NCI-H1417 treated with DMSO at 0.1 percent for 48 hours (cell line): ENCODE measurements at places on chromosomes 2 and 18.

DNA sequence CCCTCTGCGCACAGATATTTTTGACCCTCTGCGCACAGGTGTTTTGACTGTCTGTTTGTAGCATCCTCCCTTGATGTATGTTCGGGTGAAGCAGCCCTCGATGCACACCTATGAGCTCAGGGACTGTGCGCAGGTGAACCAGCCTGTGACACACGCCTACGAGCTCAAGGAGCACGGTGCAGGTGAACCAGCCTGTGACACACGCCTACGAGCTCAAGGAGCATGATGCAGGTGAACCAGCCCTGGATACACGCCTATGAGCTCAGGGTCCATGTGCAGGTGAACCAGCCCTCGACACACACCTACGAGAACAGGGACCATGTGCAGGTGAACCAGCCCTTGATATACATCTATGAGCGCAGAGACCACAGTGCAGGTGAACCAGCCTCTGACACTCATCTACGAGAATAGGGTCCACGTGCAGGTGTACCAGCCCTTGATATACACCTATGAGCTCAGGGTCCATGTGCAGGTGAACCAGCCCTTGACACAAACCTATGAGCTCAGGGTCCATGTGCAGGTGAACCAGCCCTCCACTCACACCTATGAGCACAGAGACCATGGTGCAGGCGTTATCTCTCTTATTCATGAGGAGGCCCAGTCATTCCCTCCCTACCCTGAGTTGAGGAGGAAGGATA is 33.9 kb downstream of the SH3BP4 start:
- DNase-seq, result no peak

GRCh38 chr2:135875491-135876065 is 665 bp downstream of the MCM6 start:
- DNase-seq, result no peak

GRCh38 chr2:129276978-129277584 is 702.4 kb upstream of the RAB6C start:
- no peak for DNase-seq

DNA sequence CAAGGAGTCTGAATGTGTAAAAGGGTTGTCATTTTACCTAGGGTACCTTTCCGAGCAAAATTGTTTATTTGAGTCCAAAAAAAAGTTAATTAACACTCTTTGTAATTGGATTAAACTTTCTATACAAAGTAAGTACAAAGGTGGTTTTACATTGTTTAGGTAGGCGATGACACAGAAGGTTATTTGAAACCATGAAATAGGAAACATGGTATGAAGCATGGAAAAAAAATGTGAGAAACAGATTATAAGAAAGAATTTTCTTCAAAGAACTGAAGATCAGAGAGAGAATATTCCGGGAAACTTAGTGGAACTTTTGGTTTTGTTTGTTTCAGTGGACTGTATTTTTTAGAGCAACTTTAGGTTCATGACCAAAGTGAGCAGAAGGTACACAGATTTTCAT is 32.7 kb downstream of the CARF start:
- DNase-seq, result no peak

DNA sequence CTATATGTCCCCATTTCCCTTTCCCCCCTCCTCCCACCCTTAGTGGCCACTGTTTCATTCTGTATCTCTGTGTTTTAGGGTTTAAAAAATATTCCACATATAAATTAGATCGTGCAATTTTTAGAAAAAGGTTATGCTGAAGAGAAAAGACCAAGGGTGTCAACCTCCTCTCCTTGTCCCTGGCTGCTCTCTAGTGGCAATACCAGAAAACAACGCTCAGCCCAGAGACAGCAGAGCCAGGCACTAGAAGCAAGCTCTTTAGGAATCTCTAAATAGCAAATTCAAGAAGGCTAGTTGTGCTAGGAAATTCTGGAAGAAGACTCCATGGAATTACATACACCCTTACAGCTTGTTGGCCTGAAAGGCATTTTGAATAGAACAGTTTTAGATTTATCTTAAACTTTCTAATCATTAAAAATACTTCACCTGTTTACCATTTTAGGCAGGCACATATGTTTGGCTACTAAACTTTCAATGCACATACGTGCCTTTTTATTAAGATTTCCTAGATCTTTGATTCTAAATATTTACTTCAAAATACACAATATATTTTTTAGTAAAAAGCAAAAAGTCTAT is 35.1 kb upstream of the RASGRP3 start:
- no peak for DNase-seq

- DNase-seq, result no peak
These were observed 385.9 kb upstream of the CYRIA start for GRCh38 chr2:17051538-17051937.

GRCh38 chr2:238747114-238747513 is 100.8 kb upstream of the TWIST2 start:
- DNase-seq, result no peak

GRCh38 chr2:103401621-103402020 is 639.8 kb downstream of the TMEM182 start:
- DNase-seq, result no peak

GRCh38 chr2:120539937-120540718 is 194.2 kb downstream of the INHBB start:
- no peak for DNase-seq

GRCh38 chr2:105324101-105324500 is 5.4 kb downstream of the TGFBRAP1 start:
- DNase-seq, result no peak

DNA sequence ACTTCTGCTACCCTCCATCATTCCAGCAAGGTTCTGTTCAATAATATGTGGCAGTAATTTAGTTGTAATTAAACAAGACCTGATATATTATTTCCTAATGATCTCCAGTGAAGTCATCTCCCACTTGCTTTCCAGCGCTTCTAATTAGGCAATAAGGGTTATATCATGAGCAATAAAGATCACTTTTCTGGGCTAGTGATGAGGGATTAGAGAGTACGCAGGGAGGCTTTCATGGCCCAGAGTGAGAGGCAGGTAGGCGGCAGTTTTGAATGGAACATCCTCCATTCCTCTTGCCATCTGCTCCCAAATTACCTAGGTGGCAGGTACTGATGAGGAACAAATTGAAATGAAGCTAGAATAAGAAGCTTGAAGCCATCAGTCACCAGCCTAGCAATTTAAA is 358.1 kb upstream of the SYT4 start:
- no peak for DNase-seq

- no peak for DNase-seq
These were observed 92.7 kb upstream of the WDSUB1 start for GRCh38 chr2:159379181-159379580.

- DNase-seq, result no peak
These were observed 1.1 kb upstream of the GAL3ST2 start for GRCh38 chr2:241775223-241776177.

- no peak for DNase-seq
These were observed 51.0 kb downstream of the CPO start for GRCh38 chr2:206990360-206990759.

DNA sequence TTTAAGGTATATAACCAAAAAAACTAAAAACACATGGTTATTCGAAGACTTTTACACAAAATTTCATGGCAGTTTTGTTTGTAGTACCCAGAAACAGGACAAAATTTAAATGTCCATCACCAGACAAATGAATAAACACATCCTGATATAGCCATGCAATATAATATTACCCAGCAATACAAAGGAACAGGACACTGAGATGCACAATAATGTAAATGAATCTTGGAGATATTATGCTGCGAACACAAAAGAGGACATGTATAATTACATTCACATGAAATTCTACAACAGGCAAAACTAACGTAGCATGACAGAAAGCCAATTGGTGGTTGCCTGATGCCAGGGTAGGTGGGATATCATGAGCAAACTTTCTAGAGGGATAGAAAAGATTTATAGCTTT is 92.4 kb upstream of the OTX1 start:
- DNase-seq, result no peak

GRCh38 chr2:213089438-213089837 is 62.0 kb downstream of the IKZF2 start:
- no peak for DNase-seq

GRCh38 chr18:28422577-28422976 is 245.6 kb upstream of the CDH2 start:
- no peak for DNase-seq

- DNase-seq, result no peak
These were observed 40.3 kb upstream of the MGAT4A start for GRCh38 chr2:98771264-98771663.

DNA sequence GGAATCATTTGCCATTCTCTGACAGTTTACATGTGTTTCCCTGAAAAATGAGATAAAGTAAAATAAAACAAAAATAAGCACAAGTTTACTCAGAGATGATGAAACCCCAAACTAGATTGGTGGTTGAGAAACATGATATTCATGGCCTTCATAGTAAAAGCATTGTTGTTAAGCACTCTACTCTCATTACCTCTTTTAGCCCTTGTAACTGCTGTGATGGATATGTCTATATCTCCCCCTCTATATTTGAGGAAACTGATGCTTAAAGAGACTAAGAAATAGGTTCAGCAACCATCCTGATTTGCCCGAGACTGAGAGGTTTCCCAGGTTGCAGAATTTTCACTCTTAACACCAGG is 33.9 kb upstream of the GALNT3 start:
- DNase-seq, result no peak

GRCh38 chr2:31476511-31477180 is 62.1 kb upstream of the XDH start:
- DNase-seq, result no peak

DNA sequence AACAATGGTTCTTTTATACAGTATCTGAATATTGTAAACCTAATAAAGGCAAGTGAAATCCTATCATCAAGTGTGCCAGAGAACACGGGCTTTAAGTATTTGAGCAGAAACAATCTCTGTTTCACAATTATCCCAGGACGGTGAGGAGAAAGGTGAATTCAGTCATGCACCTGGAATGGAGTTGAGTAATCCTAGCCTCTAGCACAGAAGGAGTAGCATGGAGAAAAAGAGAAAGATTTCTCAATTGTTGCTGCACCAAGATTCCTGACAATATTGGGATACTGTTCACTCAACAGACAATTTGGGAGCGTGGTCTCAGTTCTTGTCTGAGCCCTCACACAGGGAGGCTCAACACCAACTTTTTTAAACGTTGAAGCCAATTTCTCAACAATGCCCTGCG is 510.6 kb downstream of the SOX11 start:
- no peak for DNase-seq

GRCh38 chr2:68908392-68908970 is 37.3 kb upstream of the BMP10 start:
- DNase-seq, result peak; percentile 4

DNA sequence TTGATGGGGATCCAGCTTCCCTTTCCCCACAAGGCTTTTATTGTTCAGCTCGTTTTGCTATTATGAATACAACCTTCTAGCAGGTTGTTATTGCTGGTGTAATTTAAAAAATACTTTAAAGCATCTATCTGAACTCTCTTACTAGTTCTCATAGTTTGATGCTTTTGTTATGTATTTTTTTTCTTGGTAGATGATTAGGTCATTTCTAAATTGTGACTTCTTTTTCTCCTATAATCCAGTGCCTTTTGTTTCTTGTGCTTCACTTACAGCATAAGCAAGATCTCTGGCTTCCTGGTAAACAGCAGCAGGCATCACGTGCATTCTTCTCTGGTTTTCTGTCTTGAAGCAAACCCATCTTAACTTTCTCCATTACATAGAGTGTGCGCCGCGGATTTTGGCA is 96.1 kb downstream of the FAM168B start:
- DNase-seq, result no peak

DNA sequence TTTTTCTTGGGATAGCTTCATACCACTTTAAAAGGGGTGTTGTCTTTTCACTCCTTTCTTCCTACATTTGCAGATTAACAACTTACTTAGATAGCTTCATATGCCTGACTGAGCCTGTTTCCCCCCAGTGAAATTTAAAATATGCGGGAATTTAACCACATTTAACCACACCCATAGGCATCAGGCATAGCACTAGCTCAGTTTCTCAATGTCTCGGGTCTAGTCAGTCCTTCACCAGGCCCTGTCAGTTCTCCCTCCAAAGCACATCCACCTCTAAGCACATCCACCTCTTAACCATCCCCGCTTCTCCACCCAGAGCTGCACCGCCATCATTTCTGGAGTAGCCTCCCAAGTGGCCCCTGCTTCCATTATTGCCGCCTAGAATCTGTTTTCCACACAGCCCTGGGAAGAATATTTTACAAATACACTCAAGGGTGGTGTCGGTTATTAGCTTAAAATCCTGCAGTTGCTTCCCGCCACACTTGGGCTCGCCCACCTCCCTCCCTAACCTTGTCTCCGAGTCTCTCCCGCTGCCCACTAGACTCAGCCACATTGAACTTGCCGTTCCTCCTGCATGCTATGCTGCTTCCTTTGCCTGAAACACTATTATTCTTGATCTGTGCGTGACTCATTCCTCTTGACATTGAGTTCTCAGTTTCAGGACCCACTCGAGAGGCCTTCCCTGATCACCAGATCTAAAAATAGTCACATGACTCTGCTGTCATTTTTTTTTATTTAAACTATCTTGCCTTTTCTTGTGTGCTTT is 68.3 kb downstream of the SPTBN1 start:
- no peak for DNase-seq
